GDM1 (cell line): ENCODE measurements at places on chromosomes 2 and 18.

DNA sequence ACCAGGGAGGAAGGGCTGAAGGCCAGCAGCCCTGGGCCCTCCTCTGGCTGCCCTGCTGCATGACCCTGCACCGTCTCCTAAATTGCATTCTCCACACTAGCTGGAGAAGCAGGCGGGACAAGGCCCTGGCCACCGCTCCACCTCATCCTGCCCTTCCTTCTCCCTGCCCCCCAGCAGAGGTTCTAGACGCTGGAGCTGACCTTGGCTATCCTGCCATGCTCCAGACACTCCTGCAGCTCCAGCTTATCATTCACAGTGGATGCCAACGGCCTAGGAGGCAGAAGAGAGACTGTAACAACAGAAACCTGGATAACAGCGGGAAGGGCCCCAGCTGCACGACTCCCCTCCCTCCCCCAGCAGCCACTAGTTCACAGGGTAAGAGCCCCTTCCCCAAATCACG is 68.4 kb upstream of the POMC start:
- no peak for DNase-seq

DNA sequence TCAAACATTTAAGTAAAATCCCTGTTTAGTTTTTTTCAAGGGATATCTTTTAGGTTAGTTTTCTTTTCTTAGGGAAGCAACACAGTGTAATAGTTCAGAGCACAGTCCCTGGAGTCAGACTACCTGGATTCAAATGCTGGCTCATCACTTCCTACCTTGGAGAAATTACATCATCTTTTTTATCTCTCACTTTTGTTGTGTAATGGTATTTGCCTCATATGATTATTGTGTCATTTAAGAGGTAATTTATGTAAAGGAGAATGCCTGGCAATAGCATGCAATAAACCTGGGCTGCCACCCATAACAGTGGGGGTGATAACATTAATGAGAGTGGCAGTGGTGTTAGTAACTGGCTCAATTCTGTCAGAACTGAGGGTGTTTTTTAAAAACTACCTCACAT is 26.3 kb downstream of the ERLEC1 start:
- DNase-seq: no peak

GRCh38 chr2:118232391-118232790 is 144.1 kb downstream of the INSIG2 start:
- no peak for DNase-seq

- no peak for DNase-seq
Measured at GRCh38 chr18:22026889-22027288, 142.5 kb upstream of the GATA6 start.

GRCh38 chr2:241759067-241759807 is 17.4 kb upstream of the GAL3ST2 start:
- no peak for DNase-seq

DNA sequence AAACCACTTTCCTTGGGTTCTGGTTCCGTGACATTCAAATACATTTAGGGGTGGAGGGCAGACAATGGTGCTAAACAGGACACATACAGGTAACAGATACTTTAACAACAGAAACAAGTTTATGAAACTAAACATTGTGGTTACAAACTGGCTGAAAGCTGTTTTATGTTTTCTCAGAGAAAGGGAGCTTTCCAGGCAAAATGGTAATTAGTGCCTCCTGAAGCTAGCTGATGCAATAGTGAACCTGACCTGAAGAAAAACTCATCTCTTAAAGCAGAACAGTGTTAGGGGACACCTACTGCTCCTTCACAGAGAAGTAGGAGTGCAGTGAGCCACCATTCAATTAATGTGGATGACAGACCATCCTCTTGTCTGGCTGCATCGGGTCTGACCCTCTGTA is 138.9 kb downstream of the CCDC148 start:
- no peak for DNase-seq

- DNase-seq: peak; percentile 36
Measured at GRCh38 chr2:40760071-40760666, 308.3 kb upstream of the SLC8A1 start.

DNA sequence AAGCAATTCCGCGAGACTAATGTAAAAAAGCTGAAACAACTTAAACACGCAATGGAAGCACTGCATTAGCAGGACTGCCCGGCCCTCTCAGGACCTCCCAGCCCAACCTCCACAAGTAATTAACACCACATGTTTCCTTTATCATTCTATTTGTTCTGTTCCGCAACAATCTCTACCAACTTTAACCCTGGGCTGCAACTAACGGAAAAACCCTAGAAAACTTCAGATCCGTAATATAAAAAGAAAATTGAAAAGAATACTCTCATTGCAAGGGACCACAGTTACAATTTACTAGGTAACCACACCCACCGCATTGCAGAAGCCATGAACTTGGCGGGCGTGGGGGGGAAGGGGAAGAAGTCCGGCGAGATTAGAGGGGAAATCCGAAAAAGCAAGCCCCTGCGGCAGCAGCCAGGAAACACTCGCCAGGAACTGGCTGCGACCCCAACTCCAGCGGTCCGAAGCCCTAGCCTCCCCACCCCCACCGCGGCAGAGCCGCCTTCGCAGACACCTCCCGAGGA is 1.2 kb downstream of the EPB41L3 start:
- DNase-seq: no peak

- no peak for DNase-seq
Measured at GRCh38 chr2:84919885-84920580, 14.6 kb downstream of the TMSB10 start.

- DNase-seq: no peak
Measured at GRCh38 chr2:177078416-177078815, 134.2 kb upstream of the HNRNPA3 start.

GRCh38 chr2:239732666-239733010 is 292.5 kb downstream of the NDUFA10 start:
- no peak for DNase-seq

- DNase-seq: no peak
Measured at GRCh38 chr2:161103451-161103831, 56.8 kb upstream of the TANK start.

GRCh38 chr2:42232024-42232423 is 62.9 kb downstream of the EML4 start:
- no peak for DNase-seq

DNA sequence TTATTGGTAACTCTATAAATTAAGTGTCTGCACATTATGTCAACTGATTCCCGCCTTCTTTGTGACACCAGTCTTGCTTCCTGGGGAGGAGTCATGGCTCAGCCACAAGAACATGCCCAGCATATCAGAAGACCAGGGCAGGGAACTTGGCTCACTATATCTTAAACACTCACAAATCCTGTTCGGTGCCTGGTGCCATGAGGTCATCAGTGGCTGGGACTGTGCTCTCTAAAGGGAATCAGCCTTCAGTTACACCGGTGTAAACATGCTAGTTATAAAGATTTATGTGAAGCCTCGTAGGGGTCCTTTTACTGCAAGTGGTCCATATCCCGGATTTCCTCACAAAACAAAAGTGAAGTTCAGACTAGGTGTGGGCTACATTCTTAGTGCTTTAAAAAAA is 73.1 kb upstream of the ZNF521 start:
- no peak for DNase-seq
